ENCODE measurements at places on chromosomes 13 and 19.

- DNase-seq = no peak
These were observed 21.5 kb downstream of the ELL start for GRCh38 chr19:18500376-18500775.

GRCh38 chr19:27777726-27778125, 1435.2 kb downstream of the UQCRFS1 start:
- no peak for DNase-seq

GRCh38 chr19:44876930-44877535, 14.0 kb upstream of the TOMM40 start:
- DNase-seq = no peak

- DNase-seq = peak; percentile 99
These were observed at the start of gene ZNF567 for GRCh38 chr19:36687214-36688056. Gene ZNF567 (plus strand): TSS chr19:36687612. CDS start chr19:36694868, 7,256 bp downstream.

DNA sequence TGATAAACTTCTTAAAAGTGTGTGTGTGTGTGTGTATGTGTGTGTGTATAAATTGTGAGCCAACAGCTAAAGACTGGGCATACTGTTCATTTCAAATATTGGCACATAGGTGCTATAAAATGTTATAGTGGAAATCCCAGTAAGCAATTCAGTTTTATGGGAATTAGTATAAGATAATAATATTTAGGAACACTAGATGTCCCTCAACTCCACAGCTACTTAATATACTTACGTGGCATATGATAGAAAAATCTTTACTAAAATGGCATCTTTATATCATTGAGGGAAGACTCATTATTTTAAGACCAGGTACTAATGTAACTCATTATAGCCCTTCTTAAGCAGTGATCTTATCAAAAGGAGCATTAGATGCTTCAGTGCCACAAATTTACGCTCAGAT, 266.2 kb downstream of the MAB21L1 start:
- DNase-seq = no peak

DNA sequence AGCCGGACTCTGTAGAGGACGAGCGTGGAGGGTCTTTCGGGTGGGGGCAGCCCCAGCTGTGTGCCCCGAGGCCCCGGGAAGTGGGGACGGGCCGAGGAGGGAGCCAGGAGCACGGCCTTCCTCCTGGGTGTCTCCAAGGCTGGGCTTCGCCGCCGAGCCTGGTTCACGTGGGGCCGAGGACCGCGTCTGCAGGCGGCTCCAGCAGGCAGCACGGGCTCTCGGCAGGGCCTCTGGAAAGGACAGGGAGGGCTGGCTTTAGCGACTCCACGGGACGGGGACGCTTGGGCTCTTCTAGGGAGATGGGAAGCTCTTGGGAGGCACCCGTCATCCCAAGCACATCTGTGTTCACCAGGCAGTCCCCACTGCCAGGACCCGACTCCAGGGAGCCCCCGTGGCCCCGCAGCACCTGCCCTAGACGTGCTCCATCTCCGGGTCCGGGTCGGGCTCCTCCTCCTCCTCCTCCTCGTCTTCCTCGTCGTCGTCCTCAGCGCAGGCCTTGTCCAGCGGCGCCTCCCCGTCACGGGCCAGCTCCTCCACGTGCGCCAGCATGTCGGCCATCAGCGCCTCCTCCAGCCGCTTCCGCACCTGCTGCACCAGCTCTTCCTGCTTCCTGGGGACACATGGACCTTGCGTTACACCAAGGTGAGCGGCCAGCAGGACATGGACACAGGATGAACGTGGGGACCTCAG, 9.9 kb upstream of the MEX3D start:
- no peak for DNase-seq

DNA sequence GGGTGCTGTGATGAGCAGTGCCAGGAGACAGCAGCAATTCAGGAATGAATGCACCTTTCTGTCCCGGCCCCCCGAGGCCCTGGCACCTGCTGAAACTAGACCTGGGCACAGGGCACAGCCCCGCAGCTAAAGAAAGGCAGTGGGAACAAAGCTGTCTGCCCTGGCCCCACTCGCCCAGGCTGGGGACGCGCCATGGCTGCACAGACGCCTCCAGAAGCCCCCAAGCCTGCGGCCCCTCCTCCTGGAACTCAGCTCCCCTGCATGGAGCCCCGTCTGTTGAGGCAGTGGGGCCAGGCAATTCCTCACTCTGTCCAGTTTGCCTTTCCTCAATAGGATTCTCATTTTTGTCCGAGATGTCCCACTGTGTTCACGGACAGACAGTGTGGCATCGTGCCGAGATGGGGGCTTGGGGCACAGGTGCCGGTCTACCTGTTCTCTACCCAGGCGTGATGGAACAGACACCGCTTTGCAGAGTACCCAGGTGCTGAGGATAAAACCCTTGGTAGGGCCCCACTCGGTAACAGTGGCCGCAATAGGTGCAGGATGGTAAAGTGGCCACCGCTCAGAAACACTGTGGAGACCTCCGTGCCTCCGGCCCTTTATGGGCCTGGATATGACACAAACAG, 146.5 kb upstream of the SOX1 start:
- DNase-seq = no peak

- DNase-seq = no peak
These were observed 20.2 kb downstream of the ZC3H13 start for GRCh38 chr13:46032341-46032740.

DNA sequence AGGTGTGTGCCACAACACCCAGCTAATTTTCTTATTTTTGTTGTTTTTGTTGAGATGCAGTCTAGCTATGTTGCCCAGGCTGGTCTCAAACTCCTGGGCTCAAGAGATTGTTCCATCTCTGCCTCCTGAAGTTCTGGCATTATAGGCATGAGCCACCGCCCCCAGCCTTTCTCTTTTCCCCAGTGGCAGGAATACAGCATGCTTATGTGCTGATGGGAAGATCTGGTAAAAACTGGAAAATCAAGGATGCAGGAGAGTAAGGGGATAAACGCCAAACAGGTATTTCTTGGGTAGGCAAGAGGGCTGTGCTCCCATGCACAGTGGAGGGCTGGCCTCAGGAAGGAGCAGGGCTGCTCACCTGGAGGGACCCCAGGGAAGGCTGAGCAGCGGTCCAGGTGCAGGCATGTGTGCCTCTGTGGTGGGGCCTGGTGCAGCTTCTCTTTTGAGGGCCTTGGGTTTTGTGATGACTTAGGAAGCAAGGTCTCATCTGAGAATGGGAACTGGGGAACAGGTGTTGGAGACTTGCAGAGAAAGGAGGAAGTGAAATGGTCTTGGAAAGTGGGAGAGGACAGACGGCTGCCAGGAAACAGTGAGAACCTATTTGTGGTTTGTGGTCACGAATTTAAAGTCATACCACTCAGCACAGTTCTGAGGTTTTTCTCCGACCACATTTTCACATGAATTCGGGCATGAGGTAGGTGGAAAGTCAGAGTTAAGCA, 106.5 kb downstream of the TEX26 start:
- DNase-seq = no peak

- DNase-seq = peak; percentile 32
These were observed 442 bp upstream of the FGF14 start for GRCh38 chr13:102402290-102402689.

- no peak for DNase-seq
These were observed 1.3 kb downstream of the RAD23A start for GRCh38 chr19:12946731-12947496.

- DNase-seq = peak; percentile 67
These were observed 900 bp downstream of the PPP1R13L start for GRCh38 chr19:45403781-45404556.

GRCh38 chr13:74093691-74094090, 40.5 kb downstream of the KLF12 start:
- no peak for DNase-seq

DNA sequence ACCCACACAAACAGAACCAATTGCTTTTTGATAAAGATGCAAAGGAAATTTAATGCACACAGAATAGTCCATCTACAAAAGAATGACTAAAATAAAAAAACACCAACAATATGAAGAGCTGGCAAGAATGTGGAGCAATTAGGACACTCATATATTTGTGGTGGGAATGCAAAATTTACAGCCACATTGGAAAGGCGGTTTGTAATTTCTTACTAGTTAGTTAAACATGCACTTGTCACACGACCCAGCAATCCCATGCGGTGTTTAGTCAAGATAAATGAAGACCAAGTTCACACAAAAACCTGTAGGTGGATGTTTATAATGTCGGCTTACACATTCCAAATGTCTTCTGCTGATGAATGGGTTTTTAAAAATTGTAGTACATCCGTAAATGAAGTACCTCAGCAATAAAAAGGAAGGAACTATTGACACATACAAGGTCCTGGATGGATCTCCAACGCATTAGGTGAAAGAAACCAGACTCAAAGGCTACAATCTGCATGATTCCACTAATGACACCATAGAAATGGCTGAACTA, 5.2 kb downstream of the GRTP1 start:
- no peak for DNase-seq

- no peak for DNase-seq
These were observed 41.3 kb upstream of the NPAS1 start for GRCh38 chr19:46978171-46978869.

DNA sequence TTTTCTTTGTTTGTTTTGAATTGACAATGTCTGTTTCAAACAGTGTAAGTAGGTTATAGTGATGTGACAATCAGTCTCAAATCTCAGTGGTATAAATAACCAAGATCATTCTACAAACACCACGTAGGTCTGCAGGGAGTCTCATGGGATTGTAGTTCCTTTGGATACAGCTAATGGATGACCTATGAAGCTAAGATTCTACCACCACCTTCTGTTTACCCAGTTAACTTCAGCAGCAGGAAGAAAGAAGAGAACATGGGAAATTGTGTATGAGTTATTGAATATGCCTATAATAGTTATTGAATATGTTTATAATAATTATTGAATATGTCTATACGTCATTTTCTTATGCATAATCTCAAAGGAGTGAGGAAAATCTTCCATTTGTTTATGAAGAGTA, 63.9 kb upstream of the SLITRK5 start:
- no peak for DNase-seq
